CD4-positive, alpha-beta T cell treated with Interferon alpha-2 for 1 hour (primary cell): ENCODE measurements at places on chromosomes 5 and 9.

DNA sequence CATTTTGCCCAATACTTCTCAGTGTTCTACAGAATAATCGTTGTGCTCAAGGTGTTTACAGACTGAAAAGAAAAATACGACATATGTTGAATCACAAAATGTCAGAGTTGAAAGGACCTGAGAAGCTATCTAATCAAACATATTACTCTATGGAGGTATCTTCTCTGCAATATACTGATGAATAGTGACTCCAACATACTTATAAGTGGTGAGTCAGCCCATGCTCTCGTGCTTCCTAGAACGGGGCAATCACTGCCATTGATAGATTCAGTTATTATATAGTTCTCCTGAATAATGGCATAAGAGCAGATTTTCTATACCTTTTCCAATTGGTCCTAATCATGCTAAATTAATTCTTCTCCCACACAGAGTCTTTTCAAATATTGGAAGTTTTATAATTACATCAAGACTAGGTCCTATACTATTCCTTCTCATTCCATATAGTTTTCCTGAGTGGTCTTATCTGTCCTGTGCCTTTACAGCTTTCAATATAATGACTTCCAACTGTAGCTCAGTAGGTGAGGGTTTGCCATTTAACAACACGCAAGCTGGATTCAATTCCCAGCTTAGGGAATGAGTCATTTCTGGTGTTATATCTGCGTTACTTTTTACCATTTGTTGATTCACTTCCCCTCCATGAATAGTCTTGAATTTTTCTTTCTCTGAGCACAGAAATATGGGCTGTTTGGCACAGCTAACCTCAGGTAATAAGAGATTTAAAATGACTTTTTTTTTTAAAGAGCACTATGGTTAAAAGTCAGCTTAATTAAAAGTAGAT is 81.1 kb downstream of the PLK2 start:
- no peak for DNase-seq

DNA sequence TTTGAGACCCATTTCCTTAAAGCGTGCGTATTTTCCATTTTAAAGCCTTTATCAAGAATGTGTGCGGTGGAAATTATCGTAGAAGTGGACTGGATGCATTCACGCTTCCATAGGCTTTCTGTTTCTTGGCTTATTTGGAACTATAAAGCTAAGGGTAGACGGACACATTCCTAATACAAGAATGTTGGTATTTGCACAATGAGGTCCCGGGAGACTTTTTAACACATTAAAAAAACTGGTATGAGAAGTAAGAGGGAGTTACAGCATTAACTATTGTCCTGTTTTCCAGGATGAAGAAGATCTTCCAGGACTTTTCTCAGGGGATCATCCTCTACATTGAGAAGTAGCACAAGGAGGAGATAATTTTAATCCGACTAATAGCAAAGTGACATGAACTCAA is 653.0 kb downstream of the MTRR start:
- no peak for DNase-seq

- DNase-seq = no peak
Measured at GRCh38 chr5:87347272-87347671, 65.5 kb downstream of the CCNH start.

- no peak for DNase-seq
Measured at GRCh38 chr9:114472765-114473446, 32.4 kb downstream of the WHRN start.

DNA sequence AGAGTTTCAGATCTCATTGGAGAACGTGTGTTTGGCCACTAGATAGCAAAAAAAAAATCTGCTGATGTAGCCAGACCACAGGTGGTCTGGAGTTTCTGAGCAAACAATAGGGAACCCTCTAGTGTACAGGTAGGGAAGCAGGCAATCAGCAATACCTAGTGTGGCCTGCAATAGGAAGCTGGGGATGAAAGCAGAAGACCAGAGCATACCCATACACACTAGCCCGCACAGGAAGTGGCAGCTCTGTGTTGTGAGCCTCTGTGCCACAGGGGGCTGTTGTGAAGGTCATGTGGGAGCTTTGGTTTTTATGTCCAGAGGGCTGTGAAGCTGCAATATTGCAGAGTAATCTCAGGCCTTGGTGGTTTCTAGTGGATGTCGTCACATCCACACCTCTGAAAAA is 81.2 kb downstream of the MTAP start:
- DNase-seq = no peak

DNA sequence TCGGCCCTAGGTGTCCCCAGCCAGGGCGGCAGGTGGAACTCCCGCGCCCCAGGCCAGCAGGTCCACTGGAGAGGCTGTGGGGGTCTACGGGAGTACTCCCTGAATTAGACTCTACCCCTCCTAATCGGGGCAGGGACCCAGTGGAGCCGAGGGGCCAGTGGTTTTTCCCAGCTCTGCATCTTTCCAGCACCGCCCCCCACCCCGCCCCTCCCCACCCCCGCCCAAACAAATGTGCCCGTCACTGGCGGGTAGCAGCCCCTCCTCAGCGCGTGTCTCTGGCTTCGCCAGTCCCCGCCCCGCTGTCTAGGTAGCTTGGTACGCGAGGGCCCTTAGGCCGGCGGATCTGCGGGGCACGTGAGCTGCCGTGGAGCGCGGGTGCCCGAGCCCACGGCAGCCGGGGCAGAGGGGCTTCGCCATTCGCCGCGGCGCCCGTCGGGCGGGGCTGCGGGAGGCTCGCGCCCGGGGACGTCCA is 7.0 kb downstream of the UNC5A start:
- no peak for DNase-seq

DNA sequence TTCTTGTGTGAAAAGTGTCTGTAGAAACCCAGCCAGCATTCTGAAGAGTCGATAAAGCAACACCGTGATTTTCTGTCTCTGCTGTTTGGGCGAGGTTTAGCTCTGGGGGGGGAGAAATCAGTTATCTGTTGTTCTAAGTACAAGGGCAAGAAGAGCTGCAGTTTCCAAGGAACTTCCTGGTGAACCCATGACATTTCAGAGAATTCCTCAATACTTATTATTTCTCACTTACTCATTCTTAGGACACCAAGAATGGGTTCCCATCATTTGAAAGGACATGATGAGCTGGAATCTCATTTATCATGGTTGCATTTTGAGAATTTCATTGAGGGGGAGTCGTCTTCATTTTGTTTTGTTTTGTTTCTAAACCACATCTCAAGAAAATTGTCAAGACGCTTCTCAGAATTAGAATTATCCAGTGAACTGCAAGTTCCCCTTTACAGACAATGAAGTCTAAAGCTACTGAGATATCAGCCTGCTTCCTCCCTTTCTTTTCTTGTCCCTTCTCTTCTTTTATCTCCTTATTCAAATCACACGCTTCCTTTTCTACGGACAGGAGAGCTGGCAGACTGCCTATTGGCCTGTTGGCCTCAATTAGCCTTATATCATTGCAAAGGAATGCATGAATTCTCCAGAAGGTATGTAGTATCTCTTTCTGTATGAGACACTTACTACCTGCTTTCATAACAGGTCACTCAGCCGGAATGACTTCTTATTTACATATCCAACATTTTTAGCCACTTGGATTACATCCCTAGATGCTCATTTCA is 53.7 kb downstream of the ZNF462 start:
- DNase-seq = no peak

DNA sequence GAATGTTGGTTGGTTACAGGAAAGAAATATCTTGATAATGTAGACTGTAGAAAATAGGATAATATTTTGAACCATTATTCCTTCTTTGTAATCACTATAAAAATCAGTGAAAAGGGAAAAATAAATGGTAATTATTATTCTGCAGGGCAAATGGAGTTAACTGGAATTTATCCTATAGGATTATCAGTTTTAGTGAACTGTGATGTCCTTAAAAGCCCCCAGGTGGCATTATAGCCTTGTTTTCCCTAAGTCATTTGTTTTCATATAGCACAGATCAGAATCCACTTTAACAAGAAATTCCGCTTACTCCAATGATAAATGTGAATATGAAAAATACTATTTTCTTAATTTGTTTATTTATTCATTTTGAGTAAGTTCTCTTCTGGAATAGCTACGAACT is 26.2 kb upstream of the WDR41 start:
- DNase-seq = no peak

DNA sequence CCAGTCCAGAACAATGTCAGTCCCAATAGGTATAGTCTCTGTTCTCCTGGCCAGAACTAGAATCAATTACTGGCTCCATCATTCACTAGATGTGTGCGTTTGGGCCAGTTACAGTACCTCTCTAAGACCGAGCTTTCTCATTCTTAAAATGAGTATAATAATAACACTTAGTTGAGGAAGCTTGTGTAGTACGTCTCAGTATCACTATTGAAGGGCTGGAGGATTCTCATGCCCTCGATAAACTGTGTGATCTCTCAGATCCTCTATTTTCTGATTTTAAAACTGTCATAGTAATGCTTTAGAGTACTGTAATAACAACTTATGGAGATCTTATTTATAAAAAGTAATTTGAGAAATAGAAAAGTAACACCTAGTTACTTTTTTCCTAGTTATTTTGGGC is 50.7 kb downstream of the CDKN2A start:
- no peak for DNase-seq

- no peak for DNase-seq
Measured at GRCh38 chr5:42878041-42878440, 66.3 kb upstream of the SELENOP start.

DNA sequence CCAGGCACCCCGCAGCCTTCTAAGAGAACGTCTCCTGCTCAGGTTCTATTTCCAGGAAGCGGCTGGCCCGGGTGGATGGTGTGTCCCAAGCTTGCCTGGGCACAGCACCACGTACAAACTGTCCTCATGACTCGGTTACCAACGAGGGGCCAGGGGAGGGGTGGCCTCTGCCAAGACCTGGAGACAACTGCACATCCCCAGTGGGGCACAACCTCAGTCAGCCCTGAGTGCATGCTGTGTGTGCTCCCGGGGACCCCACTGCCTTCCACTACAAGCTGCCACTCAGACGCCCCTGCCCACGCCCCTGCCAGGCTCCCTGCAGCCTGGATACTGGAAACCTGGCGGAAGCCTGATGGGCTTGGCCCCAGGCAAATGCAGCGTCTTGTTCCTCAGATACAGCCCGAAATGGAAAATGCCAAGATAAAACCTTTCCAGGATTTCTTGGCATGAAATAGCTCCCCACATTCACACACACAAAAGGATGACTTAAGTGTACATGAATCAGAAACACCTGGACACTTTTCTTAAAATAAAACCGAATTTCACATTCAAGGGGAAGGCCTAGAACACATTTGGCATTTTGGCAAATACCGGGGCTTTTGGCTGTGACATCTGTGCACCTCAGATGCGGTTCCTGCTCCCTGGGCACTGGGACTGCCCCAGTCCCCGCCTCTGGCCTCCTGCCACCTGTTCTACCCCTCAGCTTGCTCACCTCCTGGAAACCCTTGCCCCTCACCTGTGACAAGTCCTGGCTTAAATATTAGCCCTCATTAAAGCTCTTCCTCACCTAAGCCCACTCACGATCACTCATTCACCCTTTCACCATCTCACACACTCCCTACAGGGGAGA is 62.5 kb downstream of the COL23A1 start:
- DNase-seq = no peak

GRCh38 chr9:131422241-131422792 is 28.4 kb downstream of the PRRC2B start:
- DNase-seq = no peak

GRCh38 chr9:72119853-72120252 is 29.4 kb upstream of the GDA start:
- no peak for DNase-seq

DNA sequence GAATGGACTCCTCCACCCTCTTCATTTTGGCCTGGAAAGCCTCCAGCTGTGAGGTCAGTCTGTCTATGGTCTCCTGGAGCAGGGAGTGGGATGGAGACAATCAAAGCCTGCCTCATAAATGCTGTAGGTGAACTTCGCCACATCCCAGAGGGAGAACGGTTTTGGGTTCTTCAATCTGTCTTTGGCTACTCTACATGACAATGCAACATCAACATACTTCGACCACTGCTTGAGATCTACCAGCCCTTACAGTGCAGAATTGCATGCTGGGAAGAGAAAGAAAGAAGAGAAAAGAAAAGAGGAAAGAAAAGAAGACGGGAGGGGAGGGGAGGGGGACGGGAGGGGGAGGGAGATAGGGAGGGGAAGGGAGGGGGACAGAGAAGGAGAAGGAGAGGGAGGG is 28.5 kb upstream of the ANXA6 start:
- no peak for DNase-seq

DNA sequence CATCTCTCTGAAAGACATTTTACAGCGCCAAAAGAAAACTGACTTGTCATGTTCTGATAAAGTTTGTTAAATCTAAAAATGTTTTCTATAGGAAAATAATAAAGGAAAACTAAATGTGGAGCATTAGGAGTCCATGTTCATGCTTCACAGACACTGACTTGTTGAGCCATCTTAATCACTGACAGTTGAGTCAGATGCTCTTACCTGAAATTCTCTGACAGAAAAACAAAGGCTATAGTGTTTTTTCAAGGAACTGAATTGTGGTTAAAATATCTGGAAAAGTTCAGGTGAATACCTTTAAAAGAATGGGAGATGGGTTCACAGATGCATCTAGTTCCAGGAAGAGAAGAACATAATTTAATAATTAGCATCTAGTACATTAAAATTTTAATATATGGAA is 113.5 kb upstream of the SLC12A2 start:
- DNase-seq = no peak

GRCh38 chr5:107519900-107520354 is 150.8 kb downstream of the EFNA5 start:
- peak; percentile 26 for DNase-seq

DNA sequence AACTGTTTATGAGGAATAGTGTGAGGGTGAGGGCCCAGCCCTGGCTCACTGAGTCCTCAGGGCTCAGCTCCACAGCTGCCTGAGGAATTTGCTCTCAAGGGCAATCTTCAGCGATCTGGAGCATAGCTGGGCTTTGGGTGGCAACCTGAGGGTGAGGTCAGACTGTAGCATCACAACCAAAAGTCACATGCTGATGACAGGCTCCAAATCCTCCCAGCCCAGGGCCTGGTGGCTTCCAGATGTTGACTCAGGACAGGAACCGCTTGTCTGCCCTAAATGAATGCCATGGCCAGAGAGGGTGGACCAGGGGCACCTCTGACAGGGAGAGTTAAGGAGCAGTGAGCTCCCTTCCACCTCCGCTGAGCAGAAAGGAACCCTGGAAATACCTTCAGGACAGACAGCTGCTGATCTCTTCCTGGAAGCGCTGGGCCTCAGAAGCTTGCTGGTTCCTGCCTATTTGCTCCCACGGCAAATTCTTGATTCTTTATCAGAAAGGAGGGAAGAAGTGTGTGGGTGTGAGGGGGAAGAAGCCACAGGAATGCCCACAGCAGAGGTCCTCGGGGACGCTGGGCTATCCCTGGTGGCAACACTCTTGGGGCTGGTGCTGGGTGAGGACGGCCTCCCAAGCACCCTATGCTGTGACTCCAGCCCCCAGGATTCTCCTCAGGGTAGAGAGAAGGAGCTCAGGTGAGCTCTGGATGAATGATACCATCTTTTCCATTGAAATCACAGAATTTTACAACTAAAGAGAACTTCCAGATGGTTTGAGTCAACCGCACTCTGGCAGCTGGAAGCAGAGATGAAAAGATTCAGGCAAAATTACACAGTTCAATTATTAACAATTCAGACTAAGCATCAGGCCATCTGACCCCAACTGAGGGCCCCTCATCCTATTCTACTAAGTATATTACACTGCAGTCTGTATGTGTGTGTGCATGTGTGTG is 13.8 kb upstream of the CTSL start:
- peak; percentile 43 for DNase-seq

- no peak for DNase-seq
Measured at GRCh38 chr9:98908897-98909634, 34.6 kb upstream of the COL15A1 start.

GRCh38 chr5:167587772-167588437 is 703.5 kb upstream of the WWC1 start:
- no peak for DNase-seq

GRCh38 chr5:16855898-16856297 is 80.2 kb downstream of the MYO10 start:
- no peak for DNase-seq
